ENCODE measurements at places on chromosomes 3 and 15.

DNA sequence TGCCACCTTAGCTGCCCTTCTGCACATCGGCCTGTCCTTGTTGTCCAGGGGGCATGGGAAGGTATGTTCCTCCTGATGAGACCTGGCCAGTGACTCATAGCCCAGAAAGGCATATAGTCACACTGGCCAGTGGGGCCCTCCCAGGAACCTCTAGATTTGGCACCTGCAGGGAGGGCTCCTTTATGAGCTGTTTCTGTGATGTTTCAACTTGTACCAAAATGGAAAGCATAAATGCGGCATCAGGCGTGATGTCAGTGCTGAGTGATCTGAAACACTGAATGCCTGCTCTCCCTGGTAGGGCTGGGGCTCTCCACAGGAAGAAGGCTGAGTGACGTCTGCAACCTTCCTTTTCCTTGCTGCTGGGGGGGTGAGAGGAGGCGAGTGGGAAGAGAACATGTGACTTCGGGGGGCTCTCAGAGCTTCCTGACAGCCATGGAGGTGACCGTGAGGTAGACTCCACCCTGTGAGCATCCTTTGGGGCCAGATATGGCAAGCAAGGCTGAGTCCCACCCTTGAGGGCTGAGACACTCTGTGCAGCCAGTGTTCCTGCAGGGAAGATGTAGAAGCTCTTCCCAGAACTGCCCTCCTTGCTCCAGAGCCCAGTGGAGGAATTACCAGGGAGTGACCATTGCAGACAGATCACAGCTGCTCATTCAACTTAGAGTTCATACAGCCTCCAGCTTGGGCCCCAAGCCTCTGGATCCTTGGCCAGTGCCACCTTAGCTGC, 37.1 kb upstream of the APEH start:
- DNase-seq, result no peak

GRCh38 chr3:127738192-127738840, 65.6 kb downstream of the ABTB1 start:
- DNase-seq, result no peak

- no peak for DNase-seq
These were observed 62.2 kb downstream of the PYDC2 start for GRCh38 chr3:191523148-191523547.

DNA sequence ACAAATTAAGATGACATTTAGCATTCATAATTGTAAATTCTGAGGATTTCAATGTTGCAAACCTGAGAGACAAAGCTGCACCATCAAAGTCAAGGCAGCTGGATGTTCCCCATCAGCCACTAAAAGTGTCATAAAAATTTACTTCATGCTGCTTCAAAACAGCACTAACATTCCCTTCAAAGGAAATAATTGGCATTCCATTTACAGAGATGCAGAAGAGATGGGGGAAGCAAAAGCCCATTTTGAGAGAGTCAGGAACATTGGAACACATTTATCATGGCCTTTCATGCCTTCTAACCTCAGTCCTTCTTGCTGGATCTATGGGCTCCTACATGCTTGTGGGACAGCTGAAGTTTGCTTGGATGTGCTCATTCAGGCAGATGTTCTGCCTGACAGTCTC, 6.4 kb upstream of the TMEM158 start:
- no peak for DNase-seq

GRCh38 chr3:168047190-168047795, 48.4 kb downstream of the GOLIM4 start:
- DNase-seq, result no peak

DNA sequence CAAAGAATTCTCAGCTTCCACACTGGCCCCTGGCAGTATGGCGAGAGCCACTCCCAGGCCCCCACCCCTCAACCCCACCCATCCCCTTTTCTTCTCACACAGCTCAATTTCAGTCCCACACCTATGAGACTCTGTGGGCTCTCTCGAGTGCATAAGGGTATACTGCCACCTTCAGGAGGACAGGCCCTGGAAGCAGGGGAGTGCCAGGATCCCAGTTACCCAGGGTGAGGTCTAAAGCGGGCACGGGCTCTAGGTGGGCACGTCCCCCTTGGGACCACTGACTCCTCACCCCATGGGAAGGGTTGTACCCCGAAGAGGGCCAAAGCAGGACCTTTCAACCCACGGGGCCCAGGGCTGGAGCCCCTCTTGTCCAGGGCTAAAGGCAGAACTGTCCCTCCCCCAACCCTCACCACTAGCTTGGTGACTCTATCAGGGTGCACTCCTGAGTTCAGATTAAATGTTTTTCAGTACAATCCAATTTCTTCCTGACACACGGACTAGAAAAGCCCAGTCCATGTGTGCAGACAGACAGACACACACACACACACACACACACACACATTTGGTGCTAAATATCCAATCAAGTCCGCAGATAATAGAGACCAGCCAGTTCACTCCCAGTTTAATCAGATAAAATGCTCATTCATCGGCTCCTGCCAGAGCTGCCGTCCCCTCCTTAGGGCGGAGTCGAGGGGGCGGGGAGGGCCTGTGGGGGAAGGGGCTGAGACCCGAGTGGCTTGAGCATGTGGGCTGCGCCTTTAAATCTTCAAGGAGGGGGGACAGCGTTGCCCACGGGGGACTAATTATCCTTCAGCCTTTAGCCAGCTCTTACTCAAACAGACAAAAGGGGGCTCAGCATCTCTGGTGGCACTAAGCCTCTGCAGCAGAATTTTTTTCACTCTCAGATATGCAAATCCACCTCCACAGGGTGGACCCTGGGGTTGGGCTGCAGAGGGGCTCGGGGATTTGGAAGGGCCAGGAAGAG, 59.3 kb downstream of the CYP11A1 start:
- DNase-seq, result no peak

DNA sequence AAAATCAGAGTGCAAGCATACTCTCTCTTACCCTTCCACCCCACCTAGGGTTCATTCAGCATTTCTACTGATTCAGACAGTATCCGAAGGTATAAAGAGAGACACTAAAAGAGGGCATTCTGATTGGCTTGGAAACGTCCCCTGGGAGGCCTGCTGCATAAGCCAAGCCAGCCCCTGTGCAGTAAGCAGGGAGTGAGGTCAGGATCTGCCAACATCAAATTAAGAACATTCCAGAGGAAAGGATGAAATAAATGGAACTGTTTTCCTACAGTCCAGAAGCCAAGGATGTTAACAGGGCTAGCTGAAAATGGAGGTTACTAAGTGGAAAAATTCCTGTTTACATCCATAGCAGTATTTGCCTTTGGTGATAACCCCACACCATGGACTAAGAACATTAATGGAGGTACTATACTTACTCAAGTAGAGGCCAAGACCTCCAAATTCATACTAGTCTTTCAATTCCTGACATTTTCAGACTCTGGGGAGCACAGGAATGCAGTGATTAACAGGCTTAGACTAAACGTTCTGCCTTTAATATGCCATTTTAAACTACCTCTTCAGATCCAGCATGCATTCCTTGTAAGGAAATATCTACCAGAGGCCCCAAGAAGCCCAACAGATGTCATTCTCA, 34.5 kb downstream of the NPTN start:
- no peak for DNase-seq

DNA sequence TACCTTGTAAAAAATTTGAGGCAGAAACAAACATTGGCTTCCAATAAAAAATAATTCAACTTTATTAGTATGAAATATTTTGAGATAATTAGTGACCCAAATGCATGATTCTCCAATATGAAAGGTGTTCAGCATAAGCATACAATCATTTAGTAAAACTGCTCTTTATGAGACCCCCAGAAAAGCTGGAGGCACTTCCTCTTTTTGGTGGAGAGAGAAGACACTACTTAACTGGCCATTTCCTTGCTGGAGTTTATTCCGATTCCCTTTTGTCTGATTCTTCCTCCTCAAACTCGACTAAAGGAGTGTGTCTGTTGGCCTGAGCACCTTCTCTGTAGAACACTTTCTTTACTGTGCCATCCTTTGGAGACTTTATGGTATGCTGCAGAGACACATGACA, 34.8 kb upstream of the DCUN1D1 start:
- DNase-seq, result no peak

DNA sequence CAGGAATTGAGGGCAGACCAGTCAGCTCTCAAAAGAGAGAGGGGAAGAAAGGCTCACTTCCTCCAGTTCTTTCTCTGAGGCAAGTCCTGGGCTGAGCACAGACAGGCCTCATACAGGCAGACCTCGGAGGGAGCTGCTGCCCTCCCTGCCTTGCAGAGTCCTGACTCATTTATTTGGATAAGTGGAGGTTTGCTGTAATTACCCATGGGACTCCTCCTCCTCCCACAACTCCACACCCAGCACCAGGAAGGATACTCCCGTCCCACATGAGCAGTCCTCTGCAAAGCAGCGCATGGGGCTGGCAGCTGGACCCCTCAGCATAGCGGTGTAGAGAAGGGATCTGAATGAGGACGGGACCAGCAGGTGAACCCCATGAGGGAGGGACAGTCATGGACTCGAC, 13.4 kb upstream of the SCN10A start:
- DNase-seq, result no peak

GRCh38 chr3:195817578-195818135, 5.9 kb upstream of the MUC4 start:
- DNase-seq, result no peak

- DNase-seq, result no peak
These were observed 1268.7 kb downstream of the SI start for GRCh38 chr3:163809540-163809993.

GRCh38 chr15:66598095-66598815, 32.5 kb upstream of the LCTL start:
- no peak for DNase-seq

- DNase-seq, result no peak
These were observed 322.6 kb downstream of the THSD4 start for GRCh38 chr15:71437919-71438318.

DNA sequence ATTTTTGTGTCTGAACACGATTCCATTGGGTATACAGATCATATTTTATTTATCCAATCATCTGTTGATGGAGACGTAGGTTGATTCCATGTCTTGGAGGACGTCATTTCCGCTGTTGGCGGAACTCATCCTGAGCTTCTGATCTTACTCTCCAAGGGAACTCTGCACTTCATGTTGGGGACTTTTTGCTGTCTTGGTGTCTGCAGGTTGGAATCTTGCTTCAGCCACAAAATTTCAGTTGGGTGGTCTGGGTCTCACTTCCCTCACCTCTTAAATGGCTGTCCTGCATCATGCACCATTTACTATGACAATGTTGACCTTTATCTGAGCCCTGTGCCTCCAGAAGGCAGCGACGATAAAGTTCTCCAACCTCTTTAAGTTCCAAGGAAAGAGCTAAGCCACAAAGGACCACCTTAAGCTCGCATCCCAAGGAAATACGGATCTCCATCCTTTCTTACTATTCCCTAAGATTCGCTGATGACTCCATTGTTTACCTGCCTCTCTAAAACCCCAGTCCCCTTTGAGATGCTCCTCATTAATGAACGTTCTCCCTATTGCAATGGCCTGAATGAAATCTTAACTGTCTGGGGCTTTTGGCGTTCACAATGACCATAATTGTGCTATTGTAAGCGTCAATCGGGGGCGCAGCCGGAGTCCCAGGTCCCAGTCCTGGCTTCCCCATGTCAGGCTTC, 23.1 kb upstream of the RNU6-1 start:
- DNase-seq, result no peak

GRCh38 chr3:127731546-127732289, 59.0 kb downstream of the ABTB1 start:
- DNase-seq, result no peak

DNA sequence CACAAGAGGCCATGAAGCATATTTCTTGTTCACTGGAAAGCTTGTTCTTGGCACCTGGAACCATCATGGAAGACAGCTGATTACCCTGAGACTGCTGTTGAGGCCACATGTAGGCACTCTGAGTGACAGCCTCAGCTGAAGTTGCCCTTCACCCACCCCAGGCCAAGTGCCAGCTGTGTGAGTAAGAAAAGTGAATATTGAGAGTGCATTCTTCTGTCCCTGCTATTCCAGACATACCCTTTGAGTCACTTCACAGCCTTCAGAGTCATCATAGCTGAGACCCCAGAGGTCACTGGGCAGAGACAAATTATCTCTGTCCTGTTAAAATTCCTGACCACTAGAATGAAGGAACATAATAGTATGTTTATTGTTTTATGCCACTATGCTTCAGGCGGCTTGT, 79.6 kb downstream of the NFKBIZ start:
- no peak for DNase-seq

DNA sequence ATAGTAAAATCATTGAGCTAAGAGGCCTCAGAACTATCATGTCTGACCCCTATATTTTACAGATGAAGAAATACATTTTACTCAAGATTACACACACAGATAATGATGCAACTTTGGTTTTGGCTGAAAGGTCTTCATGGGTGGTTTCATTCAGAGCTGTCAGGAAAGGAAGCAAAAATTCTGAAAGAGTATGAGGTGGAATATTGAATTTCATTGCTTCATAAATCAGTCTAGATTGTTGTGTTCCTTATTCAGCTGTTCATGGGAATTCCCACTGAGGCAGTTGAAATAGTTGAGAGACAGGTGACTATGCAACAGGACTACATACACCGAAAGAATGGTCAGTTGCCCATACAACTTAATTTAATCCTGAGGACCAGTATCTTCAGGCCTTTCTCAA, 39.4 kb downstream of the CD200 start:
- DNase-seq, result no peak

DNA sequence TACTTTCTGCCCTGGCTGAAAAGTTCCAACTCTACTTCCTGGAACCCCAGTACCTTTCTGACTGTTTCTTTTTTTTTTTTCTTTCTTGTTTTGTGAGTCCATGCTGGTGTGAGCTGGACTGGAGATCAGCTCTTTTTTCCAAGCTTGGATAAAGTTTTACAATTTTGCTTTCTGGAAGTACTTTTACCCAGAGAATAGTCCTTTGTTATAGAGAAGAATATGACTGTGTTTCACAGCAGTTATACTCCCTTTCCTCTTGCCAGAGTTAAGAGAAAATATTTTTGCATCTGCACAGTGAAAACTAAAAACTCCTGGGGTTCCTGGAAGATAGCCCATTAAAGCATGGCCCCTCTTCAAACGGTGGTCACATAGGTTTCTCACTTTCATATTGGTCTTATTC, 1100.6 kb downstream of the OTOL1 start:
- no peak for DNase-seq

DNA sequence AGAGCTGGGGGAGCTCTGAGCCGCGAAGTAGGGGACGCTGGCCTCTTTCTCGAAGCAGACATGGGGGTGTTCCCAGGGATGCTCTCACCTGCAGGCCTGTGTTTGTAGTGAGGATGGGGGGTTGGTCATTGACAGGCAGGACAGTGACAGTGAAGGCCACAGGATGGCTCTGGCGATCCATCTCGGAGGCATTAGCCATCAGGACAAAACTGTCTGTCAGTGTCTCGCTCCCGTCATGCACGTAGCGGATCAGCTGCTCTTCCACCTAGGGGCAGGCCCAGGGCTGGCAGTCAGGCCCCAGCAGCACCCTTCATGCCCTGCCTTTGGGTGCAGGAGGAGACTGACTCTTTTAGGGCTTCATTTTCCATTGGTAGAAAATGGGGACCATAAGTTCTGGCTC, 28.0 kb downstream of the CSPG4 start:
- no peak for DNase-seq

DNA sequence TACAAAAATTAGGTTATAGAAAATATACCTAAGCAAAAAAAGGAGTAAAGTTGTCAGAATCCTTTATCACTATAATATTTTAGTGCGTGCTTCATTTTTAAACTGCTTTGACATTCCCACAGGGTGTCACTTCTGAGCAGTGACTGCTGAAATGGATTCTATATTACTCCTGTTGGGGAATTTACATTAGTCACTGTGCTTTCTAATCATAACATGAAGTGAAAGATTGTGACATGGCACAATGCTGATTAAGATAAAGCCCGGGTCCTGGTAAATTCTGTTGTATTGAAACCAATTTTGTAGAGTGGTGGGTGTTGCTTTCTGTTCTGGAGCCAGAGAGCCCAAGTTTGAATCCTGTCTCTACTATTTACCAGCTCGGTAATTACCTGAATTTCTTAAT, 36.4 kb upstream of the EHHADH start:
- no peak for DNase-seq

- DNase-seq, result no peak
These were observed 371.7 kb upstream of the RGMA start for GRCh38 chr15:93460717-93461116.
